ENCODE measurements at places on chromosomes 6 and 20. TPM values are rescaled to one million over a fixed set of nuclear protein-coding genes. Genes with fewer than 3 reads are reported as not detected.
A peak's percentile ranks its signal among the peaks of the same experiment; 100 is the strongest.

DNA sequence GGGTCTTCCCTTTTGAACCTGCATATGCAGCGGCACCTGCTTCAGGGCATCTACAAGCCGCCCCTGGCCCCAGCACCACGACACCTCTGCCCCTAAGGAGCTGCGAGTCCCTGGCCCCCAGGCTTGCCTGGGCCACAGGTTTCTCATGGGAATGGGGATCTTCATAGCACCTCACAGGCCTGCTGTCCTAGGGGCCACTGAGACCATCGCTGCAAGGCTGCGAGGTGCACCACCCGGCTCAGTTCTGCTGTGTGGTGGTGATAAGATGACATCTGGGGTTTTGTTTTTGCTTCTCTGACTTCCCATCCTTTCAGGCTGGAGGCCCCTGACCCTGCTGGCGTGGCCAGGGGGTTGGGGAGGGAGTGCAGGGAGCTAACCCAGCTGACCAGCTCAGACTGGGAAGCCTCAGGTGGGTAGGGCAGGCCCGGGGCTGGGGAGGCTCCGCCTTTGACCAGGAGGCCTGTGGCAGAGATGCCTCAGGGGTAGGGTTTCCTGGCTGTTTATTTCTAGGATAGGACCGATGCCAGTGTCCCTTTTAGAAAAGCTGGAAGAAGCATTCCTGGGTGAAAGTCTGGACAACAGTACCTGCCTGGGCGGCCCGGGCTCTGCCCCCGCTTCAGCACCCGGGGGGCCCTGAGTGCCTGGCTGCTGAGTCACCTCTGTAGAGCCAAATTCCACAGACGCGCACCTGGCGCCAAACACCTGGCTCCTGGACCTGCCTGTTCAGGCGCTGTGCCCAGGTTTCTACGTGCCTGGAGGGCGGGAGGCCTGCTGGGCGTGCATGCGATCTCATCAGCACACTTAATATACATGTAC lies 264.7 kb downstream of the DLL1 start:
- peak; percentile 69 for DNase-seq

The CFB gene
- not detected for total RNA-seq

The CST8 gene
- total RNA-seq, result not detected

The VGLL2 gene
- not detected for total RNA-seq

DNA sequence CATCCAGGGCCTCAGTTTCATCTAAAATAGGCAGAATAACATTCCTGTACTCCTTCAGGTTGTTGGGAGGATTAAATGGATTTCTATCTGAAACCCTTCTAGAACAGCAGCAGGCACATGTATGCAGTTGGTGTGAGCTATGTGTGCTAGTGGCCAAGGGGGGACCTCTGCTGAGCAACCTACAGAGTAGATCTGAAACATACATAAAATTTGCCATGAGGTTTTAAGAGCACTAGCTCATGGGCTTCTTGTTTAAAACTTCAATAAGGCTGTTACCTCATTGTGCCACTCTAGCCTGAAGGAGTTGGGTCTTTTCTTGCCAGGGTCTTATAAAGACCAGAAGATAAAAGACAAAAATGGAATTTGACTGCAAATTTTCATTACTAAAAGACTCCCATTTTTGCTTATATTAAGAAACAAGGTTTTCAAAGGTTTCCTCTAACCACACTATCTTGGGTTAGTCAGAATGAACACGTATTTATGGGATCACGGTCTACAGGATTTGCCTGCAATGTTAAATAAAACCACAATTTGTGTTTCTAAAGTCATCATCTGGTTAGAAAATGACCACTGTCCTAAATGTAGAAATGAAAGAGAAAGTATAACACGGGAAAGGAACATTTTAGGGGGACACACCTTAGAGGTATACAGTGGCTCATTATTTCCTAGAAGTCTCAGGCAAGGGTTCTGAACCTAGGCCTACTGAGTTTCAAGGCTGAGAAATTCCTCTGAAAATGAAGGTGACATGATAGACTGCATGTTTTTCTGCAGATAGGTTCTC lies 144.9 kb upstream of the OLIG3 start:
- DNase-seq, result no peak

GRCh38 chr6:33081098-33081824 lies 5.5 kb downstream of the HLA-DPB1 start:
- peak; percentile 21 for DNase-seq

All from H7 (cell line).